ENCODE measurements at places on chromosomes 16 and 17.
A peak's percentile ranks its signal among the peaks of the same experiment; 100 is the strongest.

DNA sequence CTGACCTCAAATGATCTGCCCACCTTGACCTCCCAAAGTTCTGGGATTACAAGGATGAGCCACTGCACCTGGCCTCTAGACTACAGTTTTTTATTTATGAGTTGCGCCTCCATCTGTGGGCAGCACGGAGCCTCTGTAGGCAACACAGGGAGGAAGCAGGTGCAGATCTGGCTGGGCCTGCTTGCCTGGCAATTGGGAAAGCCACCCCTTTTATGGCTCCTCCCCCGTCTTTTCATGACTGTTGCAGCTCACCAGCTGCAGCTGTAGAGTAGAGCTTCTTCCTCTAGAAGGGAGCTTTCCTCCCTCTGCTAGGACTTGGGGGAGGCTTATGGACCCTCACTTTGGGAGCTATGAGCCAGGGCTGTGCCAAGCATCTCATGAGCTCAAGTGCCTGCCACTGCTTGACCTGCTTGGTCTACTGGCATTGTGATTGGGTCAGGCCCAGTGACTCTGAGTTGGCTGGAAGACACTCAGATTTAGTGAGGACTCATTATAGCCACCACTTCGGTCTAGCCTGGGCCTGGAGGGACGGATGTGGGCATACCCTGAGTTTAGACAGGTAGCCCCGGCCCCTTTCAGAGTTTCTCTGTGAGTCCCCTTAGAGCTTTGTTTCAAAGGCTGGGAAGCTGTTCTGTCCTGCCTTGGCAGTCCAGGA is 6.9 kb upstream of the SLC7A6 start:
- DNase-seq, result no peak

- DNase-seq, result no peak
These were observed 16.5 kb downstream of the ZP2 start for GRCh38 chr16:21194771-21195301.

DNA sequence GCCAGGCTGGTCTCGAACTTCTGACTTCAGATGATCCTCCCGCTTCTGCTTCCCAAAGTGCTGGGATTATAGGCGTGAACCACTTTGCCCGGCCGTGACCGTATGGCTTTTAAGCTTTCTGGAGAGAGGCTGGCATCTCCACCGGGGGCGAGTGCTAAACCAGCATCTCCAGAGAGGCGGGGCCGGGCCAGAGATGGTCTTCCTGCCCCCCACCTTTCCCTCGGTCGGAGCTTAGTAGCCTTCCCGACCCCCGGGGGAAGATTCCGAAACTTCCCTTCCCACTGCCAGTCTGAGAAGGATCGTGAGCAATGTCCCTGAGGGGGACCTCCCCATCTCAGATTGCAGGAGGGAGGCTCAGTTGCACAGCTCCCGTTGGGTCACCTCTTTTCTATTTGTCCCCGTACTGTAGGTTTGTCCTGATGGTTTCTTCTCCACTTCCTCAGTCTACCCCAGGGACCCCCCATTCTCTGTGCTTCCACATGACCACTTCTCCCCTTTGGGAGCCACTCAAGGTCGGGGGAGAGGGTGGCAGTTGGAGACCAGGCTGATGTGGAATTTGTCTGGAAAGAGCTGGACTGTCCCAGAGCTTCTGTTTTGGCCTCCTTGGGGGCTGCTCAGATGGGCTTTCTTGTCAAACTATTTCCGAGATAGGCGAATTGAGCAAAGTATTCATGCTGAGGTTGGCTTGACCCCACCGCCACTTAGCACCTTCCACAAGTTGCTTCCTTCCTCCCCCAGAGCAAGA is 18.2 kb downstream of the IGF2BP1 start:
- no peak for DNase-seq

DNA sequence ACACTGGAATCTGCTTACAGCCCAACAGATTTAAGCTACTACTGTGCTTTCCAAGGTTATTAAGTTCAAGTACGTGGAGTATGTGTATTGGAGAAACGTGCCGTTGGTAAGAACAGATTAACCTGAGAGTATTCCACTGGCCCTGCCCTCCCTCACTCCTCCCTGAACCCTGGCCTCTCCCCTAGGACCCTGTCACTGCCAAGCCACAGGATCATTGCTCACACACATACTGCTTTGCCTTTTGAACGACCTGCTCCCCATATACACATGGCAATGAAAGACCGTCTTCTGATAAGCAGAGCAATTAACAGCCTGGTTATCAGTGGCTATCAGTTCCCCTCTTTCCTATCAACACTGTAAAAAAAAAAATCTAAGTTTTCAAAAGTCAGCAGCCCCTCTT is 458.9 kb upstream of the DYNLRB2 start:
- no peak for DNase-seq

GRCh38 chr17:31788571-31788946 is 70.5 kb downstream of the COPRS start:
- no peak for DNase-seq

DNA sequence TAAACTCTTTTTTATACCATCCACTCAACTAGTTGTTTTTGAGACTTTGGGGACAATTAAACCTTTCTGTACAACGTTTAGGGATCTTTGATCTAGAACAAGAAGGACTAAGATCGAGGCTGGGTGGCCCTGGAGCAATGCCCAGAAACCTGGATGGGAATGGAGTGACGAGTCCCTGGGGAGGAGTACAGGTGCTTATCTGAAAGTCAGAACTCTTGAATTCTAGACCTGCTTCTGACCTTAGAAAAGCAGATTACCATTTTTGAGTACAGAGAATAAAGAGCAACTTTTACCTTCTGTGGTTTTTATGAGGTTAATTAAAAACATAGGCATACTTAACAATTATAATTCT is 17.8 kb downstream of the UBE2Z start:
- DNase-seq, result no peak

DNA sequence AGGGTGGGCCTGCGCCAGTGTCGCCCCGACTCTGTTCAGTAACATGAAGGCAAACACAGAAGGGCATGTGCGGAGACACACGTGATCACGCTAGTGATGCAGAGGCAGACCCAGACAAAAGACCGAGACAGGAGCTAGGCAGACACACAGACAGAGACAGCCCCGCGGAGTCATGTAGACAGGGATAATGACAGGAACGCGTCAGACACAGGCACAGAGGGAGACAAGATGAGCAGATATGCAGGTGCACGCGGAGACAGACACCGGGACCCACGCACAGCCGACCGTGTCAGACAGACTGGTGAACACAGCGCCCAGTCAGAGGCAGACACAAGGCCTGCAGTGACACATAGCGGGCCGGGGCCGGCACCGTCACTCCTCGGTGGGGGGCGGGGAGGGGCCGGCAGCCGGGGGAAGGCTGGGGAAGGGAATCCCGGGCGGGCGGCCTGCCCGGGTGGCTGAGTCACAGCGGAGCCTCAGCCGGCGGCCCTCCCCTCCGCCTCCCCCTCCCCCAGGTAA is 7.4 kb downstream of the KDM6B start:
- DNase-seq, result peak; percentile 94

DNA sequence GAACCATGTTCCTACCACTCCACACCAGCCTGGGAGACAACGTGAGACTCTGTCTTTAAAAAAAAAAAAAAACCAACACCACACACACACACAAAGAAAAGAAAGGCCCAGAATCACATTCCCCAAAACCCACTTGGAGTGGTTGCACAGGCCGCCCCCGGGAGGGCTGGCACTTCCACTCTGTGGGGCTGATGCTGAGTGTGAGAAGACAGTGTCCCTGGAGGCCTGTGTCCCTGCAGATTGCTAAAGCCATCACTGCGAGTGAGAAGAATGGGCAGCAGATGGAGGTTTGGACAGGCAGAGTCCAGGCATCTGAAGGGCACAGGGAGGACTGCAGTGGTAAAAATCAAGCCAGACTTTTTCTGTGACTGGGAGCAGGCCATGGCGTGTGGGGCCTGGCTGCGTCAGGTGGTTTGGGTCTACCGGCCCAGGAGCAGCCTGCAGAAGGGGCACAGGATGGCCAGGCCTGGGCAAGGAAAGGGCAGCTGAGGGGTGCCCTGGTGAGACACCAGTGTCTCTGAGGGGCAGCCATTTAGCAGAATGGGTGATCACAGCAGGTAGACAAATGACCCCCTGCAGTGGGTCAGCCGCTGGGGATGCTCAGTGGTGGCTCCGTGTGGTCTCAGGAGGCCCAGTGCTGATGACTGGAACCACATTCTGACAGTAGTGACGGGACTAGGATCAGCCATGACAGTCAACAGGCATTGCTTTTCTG is 13.1 kb downstream of the CTRB2 start:
- no peak for DNase-seq

DNA sequence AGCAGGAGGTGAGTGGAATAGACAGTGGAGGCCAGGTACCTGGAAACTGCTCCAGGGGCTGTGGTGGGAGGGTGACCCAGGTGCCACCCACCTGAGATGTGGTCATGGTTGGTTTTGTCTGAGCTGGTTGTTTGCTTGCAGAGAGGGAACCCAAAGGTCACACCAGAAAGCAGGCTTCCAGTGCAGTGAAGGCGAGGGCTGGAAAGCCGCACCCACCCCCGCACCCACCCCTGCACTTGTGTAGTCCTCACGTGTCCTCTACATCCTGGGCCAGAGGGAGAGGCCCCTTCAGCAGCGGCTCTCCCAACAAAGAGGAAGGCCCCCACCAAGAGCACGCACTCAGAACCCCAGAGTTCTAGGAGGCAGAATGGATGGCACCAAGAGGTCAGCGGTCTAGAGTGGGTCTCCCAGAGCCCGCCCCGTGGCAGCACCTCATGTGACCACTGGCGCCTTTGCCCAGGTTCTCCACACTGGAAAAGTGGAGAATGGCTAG is 92.6 kb upstream of the CBX4 start:
- no peak for DNase-seq

DNA sequence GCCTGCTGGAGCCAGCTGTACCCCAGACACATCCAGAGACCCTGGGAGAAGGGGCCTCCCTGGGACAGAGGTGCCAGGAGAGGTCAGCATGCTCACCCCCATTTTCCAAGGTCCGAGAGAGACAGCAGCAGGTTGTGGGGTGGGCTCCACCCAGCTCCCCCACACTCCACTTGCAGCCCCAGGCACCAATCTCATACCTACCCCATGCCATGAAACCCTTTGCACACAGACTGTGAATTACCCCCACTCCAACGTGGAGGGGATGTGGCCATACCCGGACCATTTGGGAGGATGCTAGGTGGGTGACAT is 34.0 kb downstream of the ZFPM1 start:
- no peak for DNase-seq
